ENCODE measurements at places on chromosomes 16 and 17.

GRCh38 chr16:27436065-27436464 lies 34.1 kb downstream of the IL21R start:
- no peak for DNase-seq

DNA sequence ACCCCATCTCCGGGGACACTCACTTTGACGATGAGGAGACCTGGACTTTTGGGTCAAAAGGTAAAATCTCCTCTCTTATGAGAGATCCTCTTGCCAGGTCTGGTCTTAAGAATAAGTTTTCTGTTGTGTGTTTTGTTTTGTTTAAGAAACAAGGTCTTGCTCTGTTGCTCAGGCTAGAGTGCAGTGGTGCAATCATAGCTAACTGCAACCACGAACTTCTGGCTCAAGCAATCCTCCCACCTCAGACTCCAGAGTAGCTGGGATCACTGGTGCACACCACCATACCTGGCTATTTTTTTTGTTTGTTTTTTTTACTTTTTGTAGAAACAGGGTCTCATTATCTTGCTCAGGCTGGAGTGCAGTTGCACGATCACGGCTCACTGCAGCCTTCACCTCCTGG lies 4.1 kb downstream of the MMP25 start:
- DNase-seq: no peak

- peak; percentile 2 for DNase-seq
These were observed 5.8 kb downstream of the TMEM97 start for GRCh38 chr17:28324781-28325180.

GRCh38 chr17:647324-648197 lies 67.1 kb downstream of the VPS53 start:
- DNase-seq: no peak

- no peak for DNase-seq
These were observed 87.2 kb upstream of the SMIM36 start for GRCh38 chr17:55598495-55598894.

- DNase-seq: no peak
These were observed 10.2 kb downstream of the ZC3H18 start for GRCh38 chr16:88580371-88580770.

GRCh38 chr17:5560361-5560988 lies 23.8 kb downstream of the NLRP1 start:
- no peak for DNase-seq

GRCh38 chr16:71610936-71611871 lies 14.8 kb upstream of the MARVELD3 start:
- DNase-seq: peak; percentile 22

GRCh38 chr17:4530799-4531730 lies 24.1 kb downstream of the MYBBP1A start:
- no peak for DNase-seq

GRCh38 chr17:40953881-40954280 lies 12.9 kb downstream of the KRT39 start:
- no peak for DNase-seq

DNA sequence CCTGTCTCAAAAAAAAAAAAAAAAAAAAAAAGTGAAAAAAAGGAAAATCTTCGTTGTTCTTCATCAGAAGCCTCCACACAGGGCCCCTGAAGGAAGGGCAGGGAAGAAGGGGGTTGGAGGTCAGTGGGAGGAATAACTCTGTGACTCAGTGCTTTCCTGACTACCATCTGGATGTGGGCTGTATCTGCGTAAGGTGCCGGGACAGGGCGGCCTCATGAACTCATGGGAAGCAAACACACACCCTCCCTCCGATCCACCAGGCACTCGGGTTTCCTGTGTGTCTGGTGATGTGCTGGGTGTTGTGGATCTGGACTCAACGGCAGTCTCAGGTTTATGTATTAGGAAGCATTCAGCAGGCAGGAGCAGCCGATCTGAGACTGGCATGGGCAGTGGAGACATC lies 691.6 kb downstream of the WWOX start:
- DNase-seq: no peak

DNA sequence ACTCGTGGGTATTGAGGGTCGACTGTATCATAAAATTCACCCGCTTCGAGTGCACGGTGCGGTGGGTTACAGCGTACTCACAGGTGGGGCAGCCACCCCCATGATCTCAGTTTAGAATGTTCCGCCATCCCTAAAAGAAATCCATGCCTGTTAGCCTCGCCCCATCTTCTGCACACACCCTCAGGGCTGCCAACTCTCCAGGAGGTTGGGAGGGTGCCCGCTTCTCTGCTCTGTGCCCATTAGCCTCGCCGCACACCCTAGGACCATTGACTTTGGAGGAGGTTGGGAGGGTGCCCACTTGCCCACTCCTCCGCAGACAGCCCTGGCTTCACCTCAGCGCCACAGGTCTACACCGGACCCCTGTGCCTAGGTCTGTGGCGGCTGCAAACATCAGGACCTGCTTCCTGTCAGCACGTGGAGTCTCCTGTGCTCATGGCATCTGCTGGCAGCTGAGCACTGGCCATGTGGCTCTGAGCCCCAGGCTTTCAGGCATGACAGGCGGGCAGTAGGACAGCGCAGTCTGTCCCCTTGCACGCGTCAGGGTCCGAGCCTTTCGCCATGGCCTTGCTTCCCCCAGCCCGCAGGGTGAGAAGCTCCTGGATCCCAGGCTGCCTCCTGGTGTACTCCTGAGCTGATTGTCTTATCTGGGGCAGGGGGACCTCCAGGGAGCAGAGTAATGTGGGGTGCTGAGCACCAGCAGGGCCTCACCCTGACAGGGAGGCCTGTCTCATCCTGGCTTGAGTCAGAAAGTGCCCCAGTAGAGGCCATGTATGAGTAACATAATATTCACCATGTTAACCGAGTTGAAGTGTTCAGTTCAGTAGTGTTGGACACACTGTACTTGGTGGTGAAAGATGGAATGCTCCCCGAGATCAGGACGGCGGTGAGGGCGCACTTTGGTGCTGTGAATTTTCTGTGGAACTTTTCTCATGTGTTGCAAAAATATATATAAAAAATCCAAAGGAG lies 21.9 kb downstream of the NME3 start:
- DNase-seq: no peak

DNA sequence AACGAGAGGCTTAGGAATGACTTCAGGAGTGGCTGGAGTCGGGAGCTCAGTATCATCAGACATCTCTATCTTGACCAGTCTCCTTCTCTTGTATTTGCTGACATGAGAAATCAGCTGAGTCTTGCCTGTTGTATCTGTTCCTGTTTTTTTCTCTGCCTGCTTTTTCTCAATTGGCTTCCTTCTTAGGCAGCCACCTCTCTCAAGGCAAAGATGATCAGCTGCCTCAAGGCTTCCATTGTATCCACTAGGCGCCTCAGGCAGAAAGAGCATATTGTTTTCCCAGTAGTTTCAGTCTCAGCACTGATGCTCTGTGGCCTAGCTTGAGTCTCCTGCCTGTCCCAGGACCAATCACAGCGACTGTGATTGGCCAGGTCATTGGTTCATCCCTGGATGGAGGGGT lies 306.2 kb downstream of the CPPED1 start:
- DNase-seq: no peak

GRCh38 chr17:7590743-7591142 lies 849 bp upstream of the SOX15 start:
- DNase-seq: no peak

DNA sequence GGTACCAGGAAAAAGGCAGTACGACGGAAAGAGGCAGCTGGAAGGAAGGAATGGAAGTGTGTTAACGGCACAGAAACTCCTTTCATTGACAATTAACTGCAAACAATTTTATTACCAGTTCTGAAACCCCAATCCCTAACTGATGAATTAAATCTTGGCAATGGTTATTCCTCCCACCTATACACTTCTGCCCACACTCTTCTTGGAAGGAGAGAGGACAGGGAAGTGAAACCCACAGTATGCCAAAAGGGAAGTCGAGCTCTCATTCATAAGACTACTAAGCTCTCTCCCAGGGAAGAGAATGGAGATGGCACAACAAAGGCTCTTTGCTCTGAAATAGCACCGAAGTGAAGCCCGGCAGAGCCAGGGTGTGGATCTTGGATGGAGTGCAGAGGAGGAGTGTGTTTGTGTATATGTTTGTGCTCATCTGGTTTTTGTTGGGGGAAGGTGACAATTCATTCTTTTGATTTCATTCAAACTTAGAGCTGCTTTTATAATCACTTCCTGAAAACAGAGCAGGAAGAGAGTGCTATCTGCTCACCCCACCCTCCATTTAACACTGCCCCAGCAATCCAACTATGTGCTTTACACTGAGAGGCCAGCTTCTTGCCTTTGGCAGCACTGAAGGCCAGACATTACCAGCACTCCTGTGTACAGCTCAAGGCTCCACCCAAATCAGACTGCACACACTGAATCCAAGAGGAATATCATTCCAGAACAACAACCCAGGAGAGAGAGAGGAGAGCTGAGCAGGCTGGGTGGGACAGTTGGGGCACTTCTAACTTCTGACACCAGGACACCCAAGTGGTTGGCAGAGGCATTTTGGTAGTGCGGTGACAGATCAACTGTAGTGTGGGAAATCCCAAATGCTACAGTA lies 68.7 kb downstream of the HIC1 start:
- DNase-seq: no peak

DNA sequence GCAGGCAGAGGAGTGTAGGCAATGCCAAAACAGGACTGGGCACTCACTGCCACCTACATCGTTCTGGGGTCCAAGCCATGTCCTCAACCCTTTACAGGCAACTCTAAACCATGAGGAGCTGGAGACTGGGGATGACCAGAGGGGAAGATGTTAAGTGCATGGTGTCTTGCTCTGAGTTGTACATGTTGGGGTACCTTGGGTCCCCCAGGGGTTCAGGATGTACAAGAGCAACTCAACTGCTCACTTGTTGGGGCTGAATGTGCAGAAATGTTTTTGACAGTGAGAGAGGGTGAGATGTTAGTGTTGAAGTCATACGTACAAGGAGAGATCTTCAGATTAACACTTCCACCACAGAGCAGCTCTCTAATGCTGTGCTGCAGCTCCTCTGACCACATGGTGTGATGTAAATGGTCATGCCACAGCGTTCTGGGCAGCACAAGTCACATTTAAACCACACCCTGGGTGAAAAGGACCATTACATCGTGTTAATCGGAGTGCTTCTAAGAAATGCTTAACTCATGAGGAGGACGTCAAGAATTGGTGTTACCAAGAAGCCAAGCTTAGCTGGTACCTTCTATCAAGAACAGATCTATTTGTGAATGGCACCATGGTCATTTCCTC lies 2.4 kb downstream of the CCL18 start:
- DNase-seq: no peak

- no peak for DNase-seq
These were observed 19.4 kb downstream of the AXIN2 start for GRCh38 chr17:65542067-65542466.

DNA sequence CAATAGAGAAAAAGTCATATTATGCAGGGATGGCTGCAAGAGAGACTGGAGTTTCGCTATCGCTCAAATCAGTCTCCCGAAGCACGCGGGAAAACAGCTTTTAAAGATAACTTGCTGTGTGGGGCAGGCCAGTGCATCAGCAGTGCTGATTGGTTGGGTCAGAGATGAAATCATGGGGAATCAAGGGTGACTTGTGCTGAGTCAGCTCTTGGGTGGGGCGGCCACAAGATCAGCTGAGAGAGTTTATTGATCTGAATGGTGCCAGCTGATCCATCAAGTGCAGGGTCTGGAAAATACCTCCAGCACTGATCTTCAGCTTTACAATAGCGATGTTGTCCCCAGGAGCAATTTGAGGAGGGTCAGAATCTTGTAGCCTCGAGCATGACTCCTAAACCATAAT lies 430.5 kb downstream of the RBFOX1 start:
- no peak for DNase-seq

GRCh38 chr17:64502021-64502420 lies 4.1 kb downstream of the DDX5 start:
- DNase-seq: no peak

DNA sequence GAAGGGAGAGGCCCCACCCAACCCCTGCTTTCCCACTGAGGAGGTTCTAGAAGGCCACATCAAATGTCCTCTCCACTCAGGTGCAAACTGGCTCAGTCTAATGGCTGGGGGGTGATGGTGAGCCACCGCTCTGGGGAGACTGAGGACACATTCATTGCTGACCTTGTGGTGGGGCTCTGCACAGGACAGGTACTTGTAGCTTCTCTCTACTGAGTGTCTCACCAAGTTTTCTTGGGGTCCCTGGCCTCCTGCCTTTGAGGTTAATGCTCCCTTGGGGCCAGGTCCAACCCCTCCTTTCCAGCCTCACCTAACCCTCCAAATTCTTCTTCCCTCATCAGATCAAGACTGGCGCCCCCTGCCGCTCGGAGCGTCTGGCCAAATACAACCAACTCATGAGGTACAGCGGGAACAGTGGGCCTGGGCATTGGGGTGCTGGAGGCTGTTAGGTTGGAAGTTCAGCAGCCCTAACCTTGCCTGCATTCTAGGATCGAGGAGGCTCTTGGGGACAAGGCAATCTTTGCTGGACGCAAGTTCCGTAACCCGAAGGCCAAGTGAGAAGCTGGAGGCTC lies 5.7 kb downstream of the ENO3 start:
- no peak for DNase-seq

GRCh38 chr16:50706250-50706649 lies 12.8 kb downstream of the NOD2 start:
- DNase-seq: no peak

GRCh38 chr17:58624751-58625150 lies 67.1 kb downstream of the TEX14 start:
- no peak for DNase-seq

- DNase-seq: no peak
These were observed 45.5 kb upstream of the MMP2 start for GRCh38 chr16:55433535-55433934.

- DNase-seq: no peak
These were observed 156.6 kb downstream of the ANKFN1 start for GRCh38 chr17:56309897-56310296.

- DNase-seq: no peak
These were observed 14.2 kb downstream of the SLC6A4 start for GRCh38 chr17:30221346-30221745.

- DNase-seq: no peak
These were observed 862 bp downstream of the DCAKD start for GRCh38 chr17:45050481-45051059.

GRCh38 chr17:38598536-38598935 lies 7.2 kb downstream of the SRCIN1 start:
- DNase-seq: no peak

- DNase-seq: no peak
These were observed 1.5 kb downstream of the HOXB3 start for GRCh38 chr17:48588528-48588927.

GRCh38 chr17:50198026-50198669 lies 3.3 kb downstream of the COL1A1 start:
- DNase-seq: peak; percentile 16

DNA sequence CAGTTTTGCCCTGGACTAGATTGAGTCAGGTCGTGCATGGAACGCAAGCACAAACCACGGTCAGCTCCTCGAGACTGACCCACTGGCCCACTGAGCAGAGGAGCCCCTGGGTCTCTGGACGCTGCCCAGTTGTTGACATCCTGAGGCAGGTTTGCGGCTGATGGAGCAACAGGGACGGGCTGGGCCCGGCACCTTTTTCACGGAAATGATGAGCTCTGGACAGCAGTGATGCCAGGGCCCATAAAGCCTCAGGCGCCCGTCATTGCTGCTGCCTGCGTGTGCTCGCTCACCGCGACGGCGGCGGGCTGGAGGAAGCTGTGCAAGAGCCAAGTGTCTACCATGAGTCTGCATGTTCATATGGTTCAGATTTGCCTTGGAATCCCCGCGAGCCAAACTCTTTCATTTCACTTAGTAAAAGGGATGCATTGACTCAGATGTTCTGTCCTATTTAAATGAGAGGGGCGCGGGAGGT lies 30.8 kb upstream of the CRISPLD2 start:
- no peak for DNase-seq

- DNase-seq: no peak
These were observed 33.1 kb upstream of the COL1A1 start for GRCh38 chr17:50234581-50234980.

- no peak for DNase-seq
These were observed 17.1 kb downstream of the MINK1 start for GRCh38 chr17:4850246-4850645.

- DNase-seq: no peak
These were observed 29.4 kb downstream of the TOM1L2 start for GRCh38 chr17:17942846-17943245.
